ENCODE measurements at places on chromosomes 6 and 20.

- DNase-seq: no peak
These were observed 41.6 kb downstream of the CDKAL1 start for GRCh38 chr6:20575704-20576451.

- DNase-seq: no peak
These were observed 261.9 kb upstream of the CITED2 start for GRCh38 chr6:139636391-139636790.

DNA sequence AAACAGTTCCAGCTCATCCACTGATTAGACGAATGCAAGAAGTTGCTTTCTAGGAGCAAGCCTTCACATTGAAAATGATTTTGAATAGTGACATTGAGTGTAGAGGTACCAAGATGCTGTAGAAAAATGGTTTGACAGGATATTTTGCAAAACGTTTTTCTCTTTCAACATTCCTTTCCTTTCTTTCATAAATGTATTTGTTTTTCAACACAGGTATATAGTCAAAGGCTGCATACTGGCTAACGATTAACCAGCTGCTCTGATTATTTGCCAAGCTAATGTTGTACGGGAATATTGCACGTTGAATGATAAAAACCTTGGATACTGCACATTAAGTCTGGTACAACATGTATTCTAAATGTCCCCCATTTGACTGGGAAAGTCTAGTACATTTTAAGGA lies 78.8 kb upstream of the TENT5A start:
- DNase-seq: no peak

- DNase-seq: no peak
These were observed 2.0 kb downstream of the FIG4 start for GRCh38 chr6:109693111-109693510.

DNA sequence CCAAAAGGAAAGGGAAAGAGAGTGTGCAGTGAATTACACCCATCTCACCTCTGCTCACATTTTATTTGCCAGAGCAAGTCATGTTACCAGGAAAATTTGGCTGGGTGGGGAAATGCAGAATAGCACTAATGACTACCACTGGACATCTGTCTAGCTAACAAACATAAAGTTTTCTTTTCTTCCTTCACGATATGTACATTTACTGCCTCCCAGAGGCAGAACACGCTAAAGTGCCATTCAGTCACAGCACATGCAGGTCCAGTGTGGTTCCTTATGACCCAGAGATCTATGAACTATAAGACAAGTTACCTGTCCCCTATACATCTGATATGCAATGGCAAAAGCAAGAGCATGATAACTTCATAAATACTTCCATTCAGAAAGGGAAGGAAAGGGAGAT lies 194.1 kb downstream of the OGFRL1 start:
- no peak for DNase-seq

GRCh38 chr20:42604998-42605956 lies 584.4 kb downstream of the PTPRT start:
- no peak for DNase-seq

- no peak for DNase-seq
These were observed 47.3 kb downstream of the RNF217 start for GRCh38 chr6:125009578-125009977.

GRCh38 chr20:5548902-5549599 lies 201.2 kb upstream of the SHLD1 start:
- no peak for DNase-seq

GRCh38 chr6:165109011-165109410 lies 200.4 kb downstream of the C6orf118 start:
- no peak for DNase-seq

DNA sequence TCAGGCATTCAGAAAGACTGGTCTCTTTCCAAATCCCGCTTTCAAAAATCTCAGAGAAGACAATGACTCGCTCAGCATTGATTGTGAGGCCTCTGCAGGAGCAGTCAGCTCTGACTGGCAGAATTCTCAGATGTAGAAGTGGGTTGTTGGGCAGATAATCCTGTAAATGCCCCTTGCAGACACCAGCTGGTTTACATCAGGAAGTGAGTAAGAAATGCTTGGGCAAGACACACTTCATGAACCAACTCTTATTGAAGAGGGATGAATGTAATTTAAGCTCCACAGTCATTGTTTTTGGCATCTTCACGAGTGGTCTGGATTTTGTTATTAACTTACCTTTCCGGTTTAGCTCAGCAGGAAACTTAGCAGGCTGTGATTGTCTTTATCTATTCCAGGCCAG lies 166.6 kb downstream of the PLCB4 start:
- no peak for DNase-seq

- no peak for DNase-seq
These were observed 8.4 kb upstream of the RIN2 start for GRCh38 chr20:19749618-19750071.

DNA sequence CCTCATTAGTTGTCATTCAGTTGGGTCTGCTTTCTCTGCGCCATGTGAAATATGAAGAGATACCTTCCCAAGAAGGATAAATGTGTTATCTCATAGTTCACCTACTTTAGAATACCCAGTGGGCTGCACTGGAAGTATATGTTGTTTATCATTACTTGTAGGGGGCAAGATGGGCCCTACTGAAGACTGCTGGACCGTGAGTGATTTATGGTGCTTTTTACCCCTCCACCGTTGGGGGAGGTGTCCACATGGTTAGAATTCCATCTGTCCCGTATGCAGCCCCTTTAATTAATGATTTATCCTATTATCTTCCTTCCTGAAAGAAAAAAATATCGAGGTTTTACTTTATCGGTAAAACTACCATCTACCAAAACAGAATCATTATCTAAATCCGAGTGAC lies 97.0 kb downstream of the TSHZ2 start:
- DNase-seq: no peak

DNA sequence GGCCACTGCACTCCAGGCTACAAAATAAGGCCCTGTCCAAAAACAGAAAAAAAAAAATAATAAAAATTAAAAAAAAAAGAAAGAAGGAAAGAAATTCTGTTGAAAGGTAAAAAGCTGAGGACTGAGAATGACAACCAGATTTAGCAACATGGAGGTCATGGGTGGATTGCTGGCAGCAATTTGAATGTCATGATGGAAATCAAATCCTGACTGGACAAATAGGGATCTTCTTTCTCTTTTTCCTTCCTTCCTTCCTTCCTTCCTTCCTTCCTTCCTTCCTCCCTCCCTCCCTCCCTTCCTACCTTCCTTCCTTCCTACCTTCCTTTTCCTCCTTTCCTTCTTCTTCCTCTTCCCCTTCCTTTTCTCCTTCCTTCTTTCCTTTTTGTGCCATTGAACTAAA lies 553.3 kb upstream of the FLRT3 start:
- no peak for DNase-seq

DNA sequence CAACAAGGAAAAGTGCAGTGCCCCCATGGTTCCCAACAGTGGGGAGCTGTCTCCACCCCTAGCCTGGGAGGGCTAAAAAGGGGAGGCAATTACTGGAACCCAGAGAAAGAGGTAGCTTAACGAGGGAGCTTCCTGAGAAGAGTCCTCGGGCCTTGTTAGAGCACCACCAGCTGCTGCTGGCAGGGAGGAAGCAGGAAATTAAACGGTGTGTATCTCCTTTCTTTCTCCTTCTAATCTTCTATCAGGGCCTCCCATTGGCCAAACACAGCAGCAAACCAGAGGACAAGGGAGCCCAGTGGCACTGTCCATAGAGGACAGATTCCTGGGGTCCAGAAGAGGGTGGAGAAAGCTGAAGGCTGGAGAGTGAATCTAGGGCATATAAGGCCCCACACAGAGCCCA lies 7.6 kb upstream of the BTN2A2 start:
- DNase-seq: no peak

GRCh38 chr20:57713505-57713903 lies 3.7 kb upstream of the PMEPA1 start:
- DNase-seq: peak; percentile 23

Measured in CD4-positive, alpha-beta T cell treated with Interleukin-4 for 1 hour (primary cell).